ENCODE measurements at places on chromosomes 1 and 21.

DNA sequence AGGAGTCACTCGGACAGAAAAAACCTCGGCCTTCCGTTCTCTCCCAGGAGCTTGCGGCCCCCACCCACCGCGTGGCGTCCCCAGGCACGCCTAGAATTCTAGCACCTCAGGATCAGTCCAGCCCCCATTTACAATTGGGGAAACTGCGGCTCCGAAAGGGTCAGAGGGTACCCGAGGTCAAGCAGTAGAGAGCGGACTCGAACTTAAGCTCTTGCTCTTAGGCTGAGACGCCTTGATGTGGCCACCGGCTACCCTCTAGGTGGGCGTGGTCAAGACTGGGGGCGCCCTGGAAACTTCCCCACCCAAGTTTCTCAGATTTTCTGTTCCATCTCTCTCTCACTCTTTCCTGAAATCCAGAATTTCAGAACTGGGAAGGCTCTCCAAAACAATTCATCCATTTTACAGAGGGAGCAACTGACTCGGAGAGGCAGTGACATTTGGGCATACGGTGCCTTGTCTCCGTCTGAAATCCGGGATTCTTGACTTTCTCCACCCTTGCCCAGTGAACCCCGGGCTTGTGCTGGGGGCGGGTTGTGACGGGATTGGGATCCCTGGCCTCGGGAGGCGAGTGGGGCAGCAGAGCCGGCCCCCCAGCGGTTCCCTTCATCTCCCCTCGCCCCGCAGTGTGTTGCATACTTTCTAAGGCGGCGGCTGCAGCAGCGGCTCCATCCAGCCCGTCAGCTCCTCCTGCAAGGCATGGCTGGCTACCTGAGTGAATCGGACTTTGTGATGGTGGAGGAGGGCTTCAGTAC is 777 bp downstream of the AZIN2 start:
- peak; percentile 37 for DNase-seq
- H3K4me1 ChIP-seq = peaks cover 22% of the 10 kb centered on the region
- no peaks in the 10 kb centered on the region for H3K36me3 ChIP-seq
- H3K27me3 ChIP-seq = no peaks in the 10 kb centered on the region
- peak overlapping the region; percentile 69 for H3K4me3 ChIP-seq

GRCh38 chr21:29718081-29718815 is 221.5 kb downstream of the GRIK1 start:
- DNase-seq = no peak
- no peaks in the 10 kb centered on the region for H3K4me1 ChIP-seq
- no peak overlapping the region for H3K27ac ChIP-seq

DNA sequence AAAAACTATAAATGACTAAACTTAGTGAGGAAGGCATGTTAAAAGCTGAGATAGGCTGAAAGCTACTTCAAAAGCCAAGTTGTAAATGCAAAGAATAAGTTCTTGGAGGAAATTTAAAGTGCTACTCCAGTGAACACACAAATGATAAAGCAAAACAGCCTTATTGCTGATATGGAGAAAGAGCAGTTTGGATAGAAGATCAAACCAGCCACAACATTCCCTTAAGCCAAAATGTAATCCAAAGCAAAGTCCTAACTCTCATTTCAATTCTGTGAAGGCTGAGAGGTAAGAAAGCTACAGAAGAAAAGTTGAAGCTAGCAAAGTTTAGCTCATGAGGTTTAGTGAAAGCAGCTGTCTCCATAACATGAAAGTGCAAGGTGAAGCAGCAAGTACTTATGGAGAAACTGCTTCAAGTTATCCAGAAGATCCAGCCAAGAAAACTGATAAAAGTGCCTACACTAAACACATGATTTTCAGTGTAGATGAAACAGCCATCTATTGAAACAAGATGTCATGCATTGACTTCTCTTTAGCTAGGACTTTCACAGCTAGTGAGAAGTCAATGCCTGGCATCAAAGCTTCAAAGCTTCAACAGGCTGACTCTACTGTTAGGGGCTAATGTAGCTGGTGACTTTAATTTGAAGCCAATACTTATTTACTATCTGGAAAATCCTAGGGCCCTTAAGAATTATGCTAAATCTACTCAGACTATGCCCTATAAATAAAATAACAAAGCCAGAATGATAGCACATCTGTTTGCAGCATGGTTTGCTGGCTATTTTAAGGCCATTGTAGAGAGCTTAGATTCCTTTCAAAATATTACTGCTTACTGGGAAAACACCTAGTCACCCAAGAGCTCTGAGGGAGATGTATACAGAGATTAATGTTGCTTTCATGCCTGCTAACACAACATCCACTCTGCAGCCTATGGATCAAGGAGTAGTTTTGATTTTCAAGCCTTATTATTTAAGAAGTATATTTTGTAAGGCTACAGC is 188.6 kb downstream of the EIF4G3 start:
- no peak for DNase-seq
- no peak overlapping the region for H3K4me3 ChIP-seq
- no peaks in the 10 kb centered on the region for H3K27me3 ChIP-seq
- H3K36me3 ChIP-seq = no peaks in the 10 kb centered on the region
- no peak overlapping the region for H3K27ac ChIP-seq

DNA sequence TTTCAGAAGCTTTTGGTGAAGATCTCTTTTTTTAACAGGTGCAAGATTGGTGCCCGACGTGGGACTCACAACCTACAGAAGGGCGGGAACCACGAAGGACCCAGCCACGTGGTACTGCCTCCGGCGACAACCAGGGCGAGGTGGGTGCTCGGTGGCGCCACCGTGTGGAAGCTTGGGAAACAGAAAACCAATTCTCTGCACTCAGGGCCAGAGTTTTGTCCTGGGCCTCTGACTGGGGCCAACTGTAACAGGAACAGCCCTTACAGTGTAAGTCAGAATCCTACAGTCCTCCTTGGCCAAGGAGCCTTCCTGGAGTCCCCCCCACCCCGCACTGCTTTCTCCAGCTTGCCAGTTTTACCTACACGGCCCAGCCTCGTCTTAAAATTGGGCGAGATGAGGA is 11.6 kb upstream of the S100A7A start:
- H3K36me3 ChIP-seq = no peaks in the 10 kb centered on the region
- no peaks in the 10 kb centered on the region for H3K4me1 ChIP-seq
- H3K27ac ChIP-seq = no peak overlapping the region
- peak; percentile 49 for DNase-seq

- peak; percentile 32 for DNase-seq
- peak overlapping the region; percentile 81 for H3K27ac ChIP-seq
- H3K4me1 ChIP-seq = peaks cover 58% of the 10 kb centered on the region
- H3K36me3 ChIP-seq = no peaks in the 10 kb centered on the region
- H3K27me3 ChIP-seq = no peaks in the 10 kb centered on the region
Observed at GRCh38 chr1:64470665-64471217, 812 bp downstream of the CACHD1 start.

DNA sequence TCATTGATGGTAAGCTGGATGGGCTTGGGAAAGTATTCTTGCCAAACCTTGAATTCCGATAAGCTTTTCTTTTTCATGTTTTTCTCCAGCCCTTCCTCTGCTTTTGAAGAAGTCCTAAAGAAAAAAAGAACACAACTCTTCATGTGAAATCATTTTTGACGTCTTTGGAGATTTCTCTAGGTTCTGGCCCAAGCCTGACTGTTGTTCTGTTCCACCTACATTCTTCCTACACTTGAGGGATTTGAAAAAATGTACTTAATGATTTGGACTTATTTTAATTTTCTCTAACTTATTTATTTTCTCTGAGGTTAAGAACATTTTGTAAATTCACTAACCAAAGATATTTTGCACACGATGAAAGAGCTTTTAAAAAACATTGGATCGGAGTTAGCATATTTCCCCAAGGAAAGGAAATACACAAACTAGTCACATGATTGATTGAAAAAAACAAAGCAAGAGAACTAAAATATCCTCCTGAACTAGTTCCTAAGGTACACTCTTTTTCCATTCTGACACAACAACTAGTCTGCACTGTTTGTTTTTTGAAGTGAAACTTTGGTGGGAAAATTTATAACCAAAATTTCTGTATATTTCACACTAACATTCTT is 82.3 kb downstream of the LTN1 start:
- DNase-seq = no peak
- H3K27ac ChIP-seq = peak overlapping the region; percentile 24
- no peak overlapping the region for H3K4me3 ChIP-seq
- H3K36me3 ChIP-seq = no peaks in the 10 kb centered on the region
- no peaks in the 10 kb centered on the region for H3K4me1 ChIP-seq

GRCh38 chr1:170010443-170010842 is 64.1 kb downstream of the KIFAP3 start:
- H3K27me3 ChIP-seq = no peaks in the 10 kb centered on the region
- peaks cover 11% of the 10 kb centered on the region for H3K36me3 ChIP-seq
- no peaks in the 10 kb centered on the region for H3K4me1 ChIP-seq
- DNase-seq = no peak
- no peak overlapping the region for H3K27ac ChIP-seq
- no peak overlapping the region for H3K4me3 ChIP-seq

All from stomach (tissue), 19 donors.